ENCODE measurements at places on chromosomes 1 and 21.

DNA sequence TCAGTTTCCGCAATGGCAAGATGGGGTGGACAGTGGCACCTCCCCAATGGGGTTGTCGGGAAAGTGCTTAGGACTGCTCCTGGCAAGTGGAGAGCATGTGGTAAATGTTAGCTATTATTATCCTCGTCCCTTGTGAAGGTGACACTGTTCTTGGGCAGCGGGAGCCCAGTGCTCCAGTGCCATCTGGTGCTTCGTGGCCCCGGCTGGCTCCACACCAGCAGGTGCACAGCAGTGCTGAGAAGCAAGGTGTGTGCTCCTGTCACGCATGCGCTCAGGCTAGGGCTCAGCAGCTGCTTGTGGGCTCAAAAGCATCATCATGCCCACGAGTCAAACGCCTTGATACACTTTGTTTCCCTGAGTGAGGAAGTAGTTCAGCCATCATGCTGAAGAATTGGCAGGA, 24.9 kb upstream of the KCNC4 start:
- DNase-seq, result no peak

DNA sequence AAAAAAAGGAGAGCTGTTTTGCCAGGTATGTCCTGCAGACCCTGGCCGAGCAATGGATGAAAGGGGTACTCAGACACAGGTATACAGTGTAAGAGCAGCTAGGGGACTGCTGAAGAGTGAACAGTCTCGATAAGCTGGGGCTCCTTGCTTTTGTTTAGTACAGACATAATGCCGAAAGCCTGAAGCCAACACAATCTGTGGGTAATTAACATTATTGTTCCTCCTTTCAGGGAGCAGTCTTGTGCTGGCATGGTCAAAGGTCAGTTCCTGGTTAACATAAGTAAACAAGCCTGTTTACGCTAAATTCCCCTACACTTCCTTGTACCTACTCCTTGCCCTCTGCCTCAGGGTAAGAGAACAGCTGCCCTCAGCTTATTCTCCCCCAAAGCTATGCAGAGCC, 272.3 kb upstream of the ST6GALNAC5 start:
- DNase-seq, result peak; percentile 24

GRCh38 chr1:248849637-248850036, 9.2 kb downstream of the ZNF692 start:
- DNase-seq, result no peak

DNA sequence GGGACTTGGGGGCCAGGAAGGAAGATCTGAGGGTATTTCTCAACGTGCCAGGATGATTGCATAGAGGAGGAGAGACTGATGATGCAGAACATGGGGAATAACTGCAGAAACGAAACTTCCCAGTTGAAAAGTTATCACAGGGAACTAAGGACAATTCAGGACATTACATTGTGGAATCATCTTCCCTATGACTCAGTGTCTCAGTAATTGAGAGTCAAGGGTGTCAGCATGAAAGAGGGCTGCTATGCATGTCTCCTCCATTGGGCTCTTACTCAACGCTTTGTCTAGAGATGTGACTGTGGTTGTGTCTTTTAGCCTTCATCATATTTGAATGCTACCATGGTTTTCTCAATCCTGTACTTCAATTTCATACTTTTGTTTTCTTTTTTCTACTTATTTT, 48.9 kb upstream of the PTGFR start:
- DNase-seq, result no peak

DNA sequence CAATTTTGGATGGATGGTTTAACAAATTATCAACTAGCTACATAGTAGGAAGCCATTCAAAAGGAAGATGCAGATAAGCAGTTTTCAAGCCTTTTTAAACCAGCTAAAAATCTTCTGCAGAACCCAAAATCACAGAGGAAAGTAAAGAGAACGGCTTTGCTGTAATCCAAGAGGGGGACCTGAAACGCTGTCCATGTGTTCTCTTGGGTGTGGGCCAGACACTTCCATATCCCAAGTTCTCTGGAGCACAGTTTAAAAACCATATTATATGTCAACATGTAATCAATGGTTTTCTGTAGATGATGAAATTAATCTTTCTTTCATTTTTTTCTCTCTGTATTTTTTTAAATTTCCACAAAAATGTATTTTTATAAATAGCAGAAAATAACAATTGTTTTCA, 90.5 kb downstream of the SELENOF start:
- no peak for DNase-seq
